ENCODE measurements at places on chromosomes 2 and 18.
A peak's percentile ranks its signal among the peaks of the same experiment; 100 is the strongest.

GRCh38 chr2:38170067-38170466, 94.1 kb upstream of the CYP1B1 start:
- DNase-seq, result no peak

GRCh38 chr18:55585065-55585919, 2.7 kb downstream of the TCF4 start:
- DNase-seq, result no peak

- DNase-seq, result no peak
Measured at GRCh38 chr2:28648671-28649395, 102.8 kb upstream of the PPP1CB start.

DNA sequence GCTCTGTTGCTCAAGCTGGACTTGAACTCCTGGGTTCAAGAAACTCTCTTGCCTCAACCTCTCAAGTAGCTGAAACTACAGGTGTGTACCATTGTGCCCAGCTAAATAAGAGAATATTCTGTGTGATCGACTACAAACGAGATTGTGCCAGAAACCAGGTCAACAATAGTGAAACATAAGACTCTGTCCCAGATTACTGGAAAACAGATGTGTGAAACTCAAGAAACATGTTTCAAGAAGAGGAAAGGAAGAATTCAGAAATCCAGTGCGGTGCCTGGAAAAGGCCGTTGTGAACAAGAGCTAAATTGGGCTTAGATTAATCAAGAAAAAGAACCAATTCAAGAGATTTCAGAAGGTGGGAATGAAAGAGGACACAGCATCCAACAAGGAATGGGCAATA, 23.4 kb upstream of the STAT1 start:
- DNase-seq, result no peak

DNA sequence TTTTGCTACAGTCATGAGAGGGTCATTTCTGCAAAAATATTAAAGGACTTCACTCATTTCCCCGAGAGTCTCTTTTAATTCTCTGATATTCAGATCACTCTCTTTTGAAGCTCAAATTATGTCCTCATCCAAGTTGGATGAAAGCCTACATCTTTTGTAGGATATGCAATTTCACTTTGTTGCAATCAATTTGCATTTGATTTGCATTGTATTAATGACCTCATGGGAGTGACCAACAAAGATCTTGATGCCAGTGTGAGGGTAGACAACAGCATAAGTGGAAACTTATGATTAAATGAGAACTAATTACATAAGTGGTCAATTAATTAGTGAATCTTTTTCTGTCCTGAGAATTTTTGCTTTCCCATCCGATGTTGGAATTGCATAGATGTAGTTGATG, 60.3 kb upstream of the UPP2 start:
- no peak for DNase-seq

DNA sequence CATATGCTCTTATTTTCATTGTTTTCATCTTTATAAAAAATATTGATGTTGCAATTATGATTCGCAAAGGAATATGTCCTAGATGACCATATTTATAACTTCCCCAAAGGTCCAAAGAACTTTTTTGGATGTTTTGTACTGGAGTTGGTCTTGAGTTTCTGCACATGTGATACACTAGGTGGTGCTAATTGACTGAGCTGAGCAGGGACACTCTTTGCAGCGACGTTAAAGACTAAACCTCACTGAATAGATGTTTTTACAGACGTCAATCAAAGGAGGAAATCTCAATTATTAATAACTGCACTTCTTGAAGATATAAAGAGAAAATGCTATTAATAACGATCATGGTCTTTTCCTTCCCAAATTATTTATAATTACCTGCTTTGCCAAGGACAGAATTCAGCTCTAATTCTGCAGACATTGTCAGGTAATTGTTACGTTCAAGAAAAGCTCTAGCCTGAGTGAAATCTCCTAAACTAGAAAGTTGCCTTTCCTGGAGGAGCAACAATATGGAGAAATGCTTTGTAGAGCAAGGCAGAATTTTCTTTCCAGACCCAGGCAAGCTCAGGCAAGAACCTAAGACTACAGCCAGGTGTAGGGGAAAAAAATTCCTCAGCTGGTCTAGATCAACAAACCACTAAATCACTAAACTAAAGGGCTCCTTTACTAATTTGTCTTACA, 119.3 kb upstream of the RBBP8 start:
- DNase-seq, result no peak

DNA sequence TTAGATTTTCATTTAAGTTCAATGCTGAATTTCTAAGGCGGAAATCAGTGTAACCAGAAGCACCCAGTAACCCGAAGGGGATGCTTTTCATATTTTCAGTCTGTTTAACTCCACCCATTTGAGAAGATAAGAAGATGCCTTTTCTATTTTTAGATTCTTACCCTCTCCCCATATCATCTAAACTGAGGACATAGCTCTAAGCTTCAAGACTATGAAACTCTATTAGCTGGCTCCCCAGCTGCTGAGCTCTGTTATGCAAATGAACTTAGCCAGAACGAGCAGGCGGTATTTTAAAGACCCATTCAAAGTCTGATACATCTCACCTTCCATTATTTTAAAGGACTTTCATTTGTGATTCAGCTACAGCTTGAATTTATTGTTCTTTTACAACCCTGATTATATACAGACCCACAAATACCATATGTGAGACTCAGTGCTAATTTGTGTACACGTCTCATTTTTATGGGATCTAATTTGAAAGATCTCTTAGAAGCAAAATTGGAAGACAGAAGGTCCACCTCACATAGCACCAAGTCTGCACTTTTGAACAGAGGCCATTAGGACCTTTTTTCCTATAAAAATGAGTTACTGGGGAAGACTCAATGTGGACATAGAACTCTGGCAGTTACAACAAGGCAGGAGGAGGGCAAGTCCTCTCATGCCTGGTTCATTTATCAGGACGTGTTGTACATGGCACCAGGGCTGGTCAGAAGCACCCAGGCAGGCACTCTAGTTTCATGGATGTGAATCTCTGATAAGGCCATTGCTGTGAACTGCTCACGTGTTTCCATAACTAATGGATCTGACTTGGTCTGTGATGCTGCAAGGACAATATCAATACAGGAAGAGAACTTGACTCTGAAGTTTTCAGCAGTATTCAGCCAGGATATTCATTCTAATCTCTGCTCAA, 16.3 kb downstream of the CDC42EP3 start:
- DNase-seq, result peak; percentile 92

DNA sequence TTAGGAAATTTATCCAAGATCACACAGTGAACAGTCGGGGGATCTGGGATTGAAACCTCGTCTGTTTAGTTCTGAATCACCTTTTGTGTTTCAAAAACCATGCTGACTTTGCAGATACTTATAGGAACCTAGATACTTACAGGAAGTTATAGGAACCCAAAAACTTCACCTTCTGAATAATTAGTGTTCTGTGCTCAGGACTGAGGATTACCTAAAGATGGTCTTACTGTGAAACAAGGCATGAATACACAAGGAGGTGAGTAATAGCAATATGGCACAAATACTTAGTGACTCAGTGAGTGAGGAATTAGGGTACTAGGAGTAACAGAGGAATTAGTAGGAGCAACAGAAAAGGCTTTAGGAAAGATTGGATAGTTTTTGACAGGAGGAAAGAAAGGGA, 145.5 kb downstream of the LRATD1 start:
- no peak for DNase-seq

- DNase-seq, result peak; percentile 96
Measured at GRCh38 chr2:222912117-222912516, 51.3 kb downstream of the ACSL3 start.

- DNase-seq, result no peak
Measured at GRCh38 chr2:85414761-85415553, 3.6 kb upstream of the SH2D6 start.

- DNase-seq, result no peak
Measured at GRCh38 chr2:107811411-107811810, 15.3 kb upstream of the RGPD4 start.

DNA sequence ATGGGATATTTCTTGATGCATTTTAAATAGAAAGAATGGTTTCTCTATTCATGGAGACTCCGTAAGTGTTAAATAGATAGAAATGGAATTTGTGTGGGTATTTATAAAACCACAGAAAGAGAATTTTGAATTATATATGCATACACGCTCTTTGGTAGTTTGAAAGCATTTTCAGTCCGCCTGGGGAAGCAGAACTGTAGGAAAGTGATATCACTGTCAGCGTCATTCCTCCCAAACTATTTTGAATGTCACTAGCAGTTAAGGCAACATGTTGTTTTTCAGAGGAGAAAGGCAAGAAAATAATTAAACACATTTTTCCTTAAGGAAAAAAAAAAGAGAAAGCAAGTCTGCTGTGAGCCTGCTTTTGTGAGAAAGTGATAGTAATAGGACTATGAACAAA, 8.7 kb upstream of the ERMN start:
- no peak for DNase-seq

DNA sequence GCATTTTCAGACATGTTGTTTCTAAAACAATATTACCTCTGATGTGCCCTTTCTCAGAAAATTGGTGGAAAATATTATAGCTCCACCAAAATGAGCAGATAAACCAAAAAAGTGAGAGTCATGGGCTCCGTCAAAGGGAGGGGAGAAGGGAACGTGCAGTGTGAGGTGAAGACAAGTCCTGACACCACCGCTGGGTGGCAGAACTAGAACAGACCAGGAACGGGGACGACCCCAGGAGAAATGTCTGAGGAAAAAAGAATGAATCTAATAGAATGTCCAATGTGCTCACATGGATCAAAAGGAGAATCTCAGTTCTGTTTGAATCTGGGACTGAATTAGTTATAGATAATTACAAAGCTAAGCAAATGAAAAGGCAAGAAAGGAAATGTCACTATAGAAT, 22.6 kb upstream of the BCL2 start:
- DNase-seq, result no peak

- no peak for DNase-seq
Measured at GRCh38 chr2:13654416-13654815, 937.7 kb downstream of the TRIB2 start.

GRCh38 chr2:58052978-58053377, 6.4 kb downstream of the VRK2 start:
- no peak for DNase-seq

GRCh38 chr2:39401319-39401718, 35.8 kb downstream of the MAP4K3 start:
- DNase-seq, result no peak

- peak; percentile 31 for DNase-seq
Measured at GRCh38 chr18:12726774-12727550, 24.1 kb downstream of the PSMG2 start.

DNA sequence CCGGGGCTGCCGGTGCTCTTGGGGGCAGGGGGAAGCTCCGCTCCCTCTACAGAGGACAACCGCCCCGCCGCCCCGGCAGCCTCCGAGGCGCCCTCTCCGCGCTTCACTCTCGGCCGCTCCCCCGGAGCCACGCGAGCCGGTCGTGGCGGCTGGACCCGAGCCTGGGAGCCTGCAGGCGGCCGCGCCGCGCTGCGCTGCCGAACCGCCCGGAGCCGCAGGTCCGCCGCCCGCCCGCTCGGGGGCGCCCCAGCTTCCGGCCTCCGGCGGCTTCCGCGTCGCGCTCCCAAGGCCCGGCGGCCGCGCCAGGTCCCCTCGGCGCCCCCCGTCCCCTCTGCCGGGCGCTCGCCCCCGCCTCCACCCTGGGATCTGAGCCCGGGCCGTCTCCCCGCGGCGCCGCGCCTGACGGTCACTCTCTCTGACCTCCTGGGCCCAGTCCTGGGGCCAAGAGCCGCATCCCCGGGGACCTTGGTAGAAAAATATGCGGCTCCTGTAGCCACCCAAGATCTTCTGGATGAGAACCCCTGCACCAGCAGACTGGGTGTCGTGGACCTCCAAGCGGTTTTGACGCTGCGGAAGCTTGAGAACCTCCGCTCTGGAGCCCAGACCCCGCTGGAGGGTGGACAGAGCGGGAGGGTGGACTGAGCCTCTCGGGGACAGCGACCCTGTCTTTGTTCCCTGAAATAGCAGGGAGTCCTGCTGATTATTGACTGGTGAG, 44.3 kb downstream of the SERTAD2 start:
- DNase-seq, result no peak

GRCh38 chr2:197846777-197847176, 42.4 kb downstream of the PLCL1 start:
- no peak for DNase-seq

DNA sequence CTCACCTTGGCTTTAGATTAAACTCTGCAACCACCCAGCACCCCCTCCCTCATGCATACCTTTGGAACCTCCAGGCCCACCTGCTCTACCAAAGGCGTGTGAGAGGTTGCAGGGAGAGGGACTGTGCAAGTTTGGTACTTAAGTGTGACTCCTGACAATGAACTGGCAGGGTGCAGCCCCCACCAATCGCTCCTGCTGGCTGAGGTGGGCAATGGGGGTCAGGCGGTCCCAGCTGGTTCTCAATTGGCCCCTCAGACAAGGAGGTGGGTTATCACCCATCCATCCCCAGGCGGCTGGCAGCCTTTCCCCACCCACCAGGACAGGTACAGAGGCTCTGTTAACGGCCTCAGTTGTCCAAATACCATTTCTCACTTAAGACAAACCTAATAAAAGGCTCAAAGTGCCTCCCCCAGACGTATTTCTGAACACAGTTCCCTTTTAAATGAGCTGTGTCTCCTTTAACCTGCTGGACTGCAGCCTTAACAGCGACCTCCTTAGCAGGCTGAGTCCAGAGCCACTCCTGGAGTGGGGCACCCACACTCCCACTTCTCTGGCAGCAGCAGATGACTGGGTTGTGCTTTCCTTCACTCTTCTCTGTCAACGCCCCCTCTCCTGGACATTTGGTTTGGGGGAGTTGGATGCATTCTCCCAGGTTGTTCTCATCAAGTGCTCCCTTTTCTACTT, 169.2 kb upstream of the SMAD2 start:
- no peak for DNase-seq

DNA sequence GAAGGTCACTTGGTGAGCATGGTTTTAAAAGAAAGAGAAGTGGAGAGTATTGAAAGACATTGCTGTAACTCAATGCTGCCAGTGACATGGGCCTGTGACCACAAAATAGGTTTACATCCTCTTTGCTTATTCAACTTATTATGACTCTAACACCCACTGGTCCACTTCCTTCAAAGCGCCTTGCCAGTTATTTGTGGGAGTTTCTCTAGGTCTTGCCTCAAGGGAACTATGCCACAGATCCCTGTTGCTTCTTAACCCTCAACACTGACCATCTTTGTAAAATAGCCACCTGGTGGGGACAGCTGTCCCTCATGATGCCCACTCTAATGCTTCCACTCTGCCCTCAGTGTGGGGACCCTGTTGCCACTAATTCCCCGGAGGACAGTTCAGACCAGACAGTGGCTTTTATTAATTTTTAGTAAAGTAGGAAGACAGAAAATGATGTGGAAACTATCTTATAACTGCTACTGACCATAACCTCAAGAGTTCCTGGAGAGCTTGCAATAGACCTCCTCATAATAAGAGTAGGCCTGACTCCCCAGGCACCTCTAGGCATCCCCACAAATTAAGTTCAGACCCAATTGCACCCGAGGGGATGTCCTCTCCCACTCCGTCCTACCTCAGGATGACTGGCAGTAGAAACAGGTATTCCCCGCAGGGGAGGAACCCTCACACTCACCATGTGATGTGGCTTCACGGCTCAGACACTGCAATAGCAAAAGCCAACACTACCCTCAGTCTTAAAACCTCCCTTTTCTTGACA, 31.3 kb upstream of the SLC25A52 start:
- DNase-seq, result peak; percentile 65

DNA sequence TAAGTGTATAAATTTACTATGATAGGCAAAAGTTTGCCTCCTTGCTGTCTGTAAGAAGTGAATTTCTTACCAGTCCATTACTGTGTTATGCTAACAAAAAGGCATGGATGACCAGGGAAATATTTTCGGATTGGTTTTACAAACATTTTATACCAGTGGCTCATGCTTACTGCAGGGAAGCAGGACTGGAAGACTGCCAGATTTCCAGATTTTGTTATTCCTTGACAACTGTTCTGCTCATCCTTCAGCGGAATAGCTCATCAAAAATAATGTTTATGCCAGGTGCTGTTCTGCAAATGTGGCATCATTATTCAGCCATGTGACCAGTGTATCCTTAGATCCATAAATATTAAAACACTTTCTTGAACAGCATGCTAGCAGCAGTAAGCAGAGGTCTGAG, 40.4 kb upstream of the NETO1 start:
- DNase-seq, result no peak
